Activated CD8-positive, alpha-beta memory T cell treated with anti-CD3 and anti-CD28 coated beads for 4 hours (primary cell): ENCODE measurements at places on chromosomes 7 and 10.

- no peak for DNase-seq
These were observed 75.8 kb downstream of the PODXL start for GRCh38 chr7:131480384-131481315.

DNA sequence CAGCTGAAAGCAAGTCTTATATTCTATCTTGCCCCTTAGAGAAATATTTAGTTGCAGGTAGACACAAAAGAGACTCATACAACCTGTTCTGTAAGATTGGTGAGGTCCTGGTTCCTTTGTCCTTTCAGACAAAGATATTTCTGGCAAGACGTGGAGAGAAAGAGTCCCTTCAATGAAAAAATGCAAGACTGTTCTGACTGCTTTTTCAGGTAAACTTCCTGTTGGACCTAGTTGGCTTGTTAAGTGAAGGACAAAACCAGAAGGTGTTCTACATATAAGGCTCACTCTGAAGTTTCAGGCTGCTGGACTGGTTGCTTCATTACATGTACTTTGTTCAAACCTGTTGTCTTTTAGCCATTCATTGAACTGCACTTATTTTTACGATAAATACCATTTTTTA, 119.0 kb upstream of the PTPRZ1 start:
- no peak for DNase-seq

- DNase-seq = no peak
These were observed 36.7 kb downstream of the LSM5 start for GRCh38 chr7:32453341-32454011.

- no peak for DNase-seq
These were observed 723.6 kb downstream of the INHBA start for GRCh38 chr7:40979296-40979695.

- DNase-seq = no peak
These were observed 420.4 kb downstream of the DNAJB6 start for GRCh38 chr7:157757211-157757610.

DNA sequence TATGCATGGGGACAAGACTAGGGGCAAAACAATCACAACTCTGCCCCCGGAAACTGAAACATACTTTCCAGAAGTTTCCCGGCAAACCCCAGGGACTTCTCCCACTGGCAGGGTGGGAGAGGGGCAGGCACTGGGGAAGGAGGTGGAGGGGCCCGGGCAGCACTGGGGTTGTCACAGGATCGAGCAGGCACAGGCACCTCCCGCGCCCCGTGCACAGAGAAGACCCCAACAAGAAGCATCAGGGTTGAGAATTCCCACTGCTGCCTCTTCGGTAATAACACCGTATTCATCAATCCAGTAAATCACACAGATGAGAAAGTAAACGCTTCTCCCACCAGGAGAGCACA, 490.5 kb downstream of the PTPRN2 start:
- DNase-seq = no peak

DNA sequence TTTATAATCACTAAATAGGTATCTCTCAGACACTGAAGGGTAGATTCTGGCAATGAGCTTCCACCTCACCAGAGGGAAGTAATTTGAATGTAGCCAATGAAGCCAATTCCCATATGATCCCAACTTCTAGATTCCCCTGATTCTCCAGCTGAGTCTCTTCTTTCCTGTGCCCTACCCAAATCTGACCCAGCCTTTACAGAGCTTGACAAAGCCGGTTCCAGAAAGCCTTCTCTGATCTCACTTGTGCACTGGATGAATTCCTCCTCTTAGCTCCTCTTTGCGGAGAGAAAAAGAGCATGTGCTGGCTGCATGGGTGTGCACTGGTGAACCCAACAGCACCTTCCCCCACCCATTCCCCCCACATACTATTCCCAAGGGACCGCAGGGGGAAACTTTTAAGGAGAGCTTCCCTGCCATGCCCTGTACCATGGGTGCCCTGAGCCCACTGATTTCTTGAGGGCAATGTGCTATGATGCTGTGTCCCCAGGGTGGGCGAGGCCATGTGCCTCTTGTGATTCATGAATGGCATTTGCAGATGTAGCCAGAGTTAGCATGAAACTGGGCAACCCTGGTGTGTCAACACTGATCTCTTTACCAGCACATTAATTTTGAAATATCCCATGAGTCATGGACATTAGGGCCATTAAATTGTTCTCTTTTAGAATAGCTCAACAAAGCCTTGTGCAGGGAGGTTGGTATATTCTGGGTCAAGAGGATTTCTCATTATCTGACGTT, 50.4 kb upstream of the PLEKHA1 start:
- DNase-seq = no peak

GRCh38 chr10:102670871-102671434, 26.7 kb downstream of the TRIM8 start:
- no peak for DNase-seq

DNA sequence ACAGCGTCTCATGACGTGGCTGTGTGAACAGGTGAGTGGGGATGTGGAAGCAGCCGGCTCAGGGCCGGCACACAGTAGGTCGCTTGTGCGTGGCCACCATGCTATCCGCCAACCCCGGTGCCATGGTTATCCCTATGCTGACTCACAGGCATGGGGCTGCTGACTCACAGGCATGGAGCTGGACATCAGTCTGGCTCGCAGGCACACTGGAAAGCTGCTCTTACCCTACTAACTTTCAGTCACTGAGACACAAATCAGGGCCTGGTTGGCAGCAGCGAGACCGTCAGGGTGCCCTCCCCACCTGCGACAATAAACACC, 341.9 kb downstream of the PTPRN2 start:
- DNase-seq = no peak

- DNase-seq = no peak
These were observed 150.1 kb downstream of the PLPP4 start for GRCh38 chr10:120607016-120607709.

DNA sequence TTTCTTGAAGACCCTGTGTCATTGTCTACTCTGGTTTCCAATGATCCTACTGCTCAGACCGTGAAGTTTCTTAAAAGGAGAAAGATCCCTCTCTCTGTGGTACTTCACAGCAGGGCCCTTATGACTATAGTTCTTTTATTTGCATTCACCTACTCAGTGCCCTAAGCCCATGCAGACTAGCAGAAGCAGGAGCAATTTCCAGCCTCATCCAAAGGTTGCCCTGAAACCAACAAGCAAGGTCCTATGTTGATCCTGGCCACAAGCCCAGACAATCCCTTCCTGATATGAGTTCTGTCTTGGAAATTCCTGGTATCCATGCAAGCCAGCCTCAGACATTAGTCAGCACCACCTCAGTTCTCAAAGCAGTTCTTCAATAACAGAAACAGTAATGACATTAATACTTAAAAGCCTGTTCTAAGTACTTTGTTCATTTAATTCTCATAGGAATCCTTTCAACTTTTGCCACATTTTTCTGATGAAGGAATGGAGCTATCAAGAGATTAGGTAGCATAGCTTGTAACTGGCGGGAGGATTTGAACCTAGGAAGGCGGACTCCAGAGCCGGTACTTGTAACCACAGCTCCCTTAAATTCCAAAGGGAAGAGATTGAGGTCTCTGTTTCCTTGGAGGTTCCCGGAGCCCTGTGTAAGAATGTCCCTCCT, 58.1 kb upstream of the ST8SIA6 start:
- DNase-seq = no peak

- no peak for DNase-seq
These were observed 57.5 kb downstream of the MDFIC start for GRCh38 chr7:114979388-114979787.

- no peak for DNase-seq
These were observed at the start of gene ASIC3 for GRCh38 chr7:151047976-151048815. TSS of gene ASIC3 (plus strand) at chr7:151048531. CDS start at chr7:151048886, 355 bp downstream.

- no peak for DNase-seq
These were observed 5.5 kb downstream of the ACTA2 start for GRCh38 chr10:88946965-88947590.

DNA sequence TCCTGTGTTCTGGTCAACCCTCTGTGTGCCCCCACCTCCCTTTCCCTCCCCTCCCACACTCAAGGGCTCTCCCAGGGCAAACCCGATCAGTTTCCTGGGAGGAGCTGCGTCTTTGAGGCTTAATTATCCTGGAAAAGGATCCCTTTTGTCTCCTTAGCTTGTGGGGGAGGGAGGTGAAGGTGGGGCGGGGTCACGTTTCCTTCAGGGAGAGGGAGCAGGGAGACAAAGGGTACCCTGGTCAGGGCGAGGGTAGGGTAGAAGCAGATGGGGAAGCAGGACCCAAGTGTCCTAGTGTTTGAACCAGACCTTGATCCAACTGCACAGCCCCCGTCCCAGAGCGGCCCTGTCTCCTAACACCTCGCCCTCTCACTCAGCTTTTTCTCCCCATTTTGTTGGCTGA, 90.1 kb downstream of the HIF1AN start:
- no peak for DNase-seq

DNA sequence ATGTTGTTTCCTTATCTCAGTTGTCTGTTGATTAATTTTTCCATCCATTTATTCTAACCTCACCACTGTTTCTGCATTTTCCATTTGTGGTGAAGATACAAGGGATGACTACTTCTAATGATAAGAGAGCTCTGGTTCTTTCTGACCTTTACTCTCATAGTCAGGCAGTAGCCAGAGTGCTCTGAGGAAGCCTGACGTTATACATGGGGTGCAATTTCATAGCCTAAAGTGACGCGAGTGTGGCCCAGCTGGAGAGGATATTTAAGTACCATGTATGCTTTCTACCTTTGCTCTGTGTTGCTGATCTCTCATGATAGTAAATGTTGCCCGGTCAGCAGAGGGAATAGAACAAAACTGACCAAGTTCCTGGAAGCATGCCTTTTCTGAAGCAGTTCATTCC, 33.9 kb upstream of the CYCS start:
- no peak for DNase-seq

GRCh38 chr7:71733107-71733870, 601.3 kb downstream of the GALNT17 start:
- no peak for DNase-seq

GRCh38 chr10:46534828-46535524, 21.5 kb downstream of the GPRIN2 start:
- no peak for DNase-seq

GRCh38 chr10:98950106-98950505, 285.5 kb downstream of the HPSE2 start:
- no peak for DNase-seq

- no peak for DNase-seq
These were observed 156.7 kb downstream of the PRKG1 start for GRCh38 chr10:51230887-51231585.

- no peak for DNase-seq
These were observed 13.1 kb downstream of the PHTF2 start for GRCh38 chr7:77811516-77812289.

DNA sequence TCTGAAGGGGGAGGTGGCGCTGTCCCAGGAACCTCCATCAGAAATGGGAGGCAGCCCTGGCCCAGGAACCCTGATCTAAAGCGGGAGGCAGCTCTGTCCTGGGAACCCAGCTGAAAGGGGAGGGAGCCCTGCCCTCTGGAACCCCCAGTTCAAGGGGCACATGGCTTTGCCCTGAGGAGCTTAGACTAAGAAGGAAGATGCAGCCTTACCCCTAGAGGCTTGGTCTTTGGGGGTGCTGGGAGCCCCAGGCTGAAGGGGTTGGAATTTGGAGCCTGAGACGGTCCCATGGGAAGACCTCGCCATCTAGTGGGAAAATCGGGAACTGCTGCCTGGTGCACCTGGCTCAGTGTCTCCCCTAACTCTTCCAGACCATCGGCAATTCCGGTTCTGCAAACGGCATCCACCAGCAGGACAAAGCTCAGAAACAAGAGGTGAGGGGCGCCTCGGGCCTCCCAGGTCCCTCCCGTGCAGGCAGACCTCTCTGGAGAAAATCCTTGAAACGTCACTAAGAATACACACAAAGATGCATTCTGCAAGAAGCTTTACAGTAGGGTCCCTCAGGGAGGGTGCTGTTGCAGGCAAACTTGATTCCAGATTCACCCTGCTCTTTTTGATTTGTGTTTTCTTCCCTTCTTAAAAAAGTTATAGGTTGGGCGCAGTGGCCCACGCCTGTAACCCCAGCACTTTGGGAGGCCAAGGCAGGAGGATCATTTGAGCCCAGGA, 52.4 kb upstream of the GTF2IRD1 start:
- peak; percentile 47 for DNase-seq

DNA sequence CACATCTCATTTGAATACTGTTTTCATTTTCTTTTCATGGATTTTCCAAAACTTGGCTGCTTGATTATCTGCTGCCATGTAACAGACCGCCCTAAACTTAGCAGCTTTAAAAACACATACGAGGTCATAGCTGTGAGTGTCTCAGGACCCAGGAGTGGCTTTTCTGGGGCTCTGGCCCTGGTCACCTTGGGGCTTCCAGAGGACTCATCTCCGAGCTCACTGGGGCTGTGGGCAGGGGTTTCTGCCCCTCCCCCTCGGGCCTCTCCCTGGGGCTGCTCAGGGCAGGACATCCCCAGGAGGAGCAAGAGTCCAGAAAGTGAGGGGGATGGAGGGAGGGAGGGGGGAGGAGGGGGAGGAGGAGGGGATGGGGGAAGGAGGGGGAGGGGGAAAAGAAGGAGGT, 77.0 kb downstream of the NKX6-2 start:
- DNase-seq = no peak

DNA sequence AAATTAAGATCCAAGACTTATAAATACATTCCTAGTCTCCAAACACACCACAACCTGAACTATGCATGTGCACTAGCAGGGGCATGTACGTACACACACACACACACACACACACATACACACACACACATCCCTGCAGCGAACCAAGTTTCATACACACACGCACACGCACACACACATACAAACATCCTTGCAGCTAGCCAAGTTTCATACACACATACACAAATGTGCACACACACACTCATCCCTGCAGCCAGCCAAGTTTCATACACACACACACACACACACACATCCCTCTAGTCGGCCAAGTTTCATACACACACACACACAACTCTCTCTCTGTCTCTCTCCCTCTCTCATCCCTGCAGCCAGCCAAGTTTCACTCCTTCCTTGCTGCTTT, 82.7 kb upstream of the WIPF3 start:
- DNase-seq = no peak

DNA sequence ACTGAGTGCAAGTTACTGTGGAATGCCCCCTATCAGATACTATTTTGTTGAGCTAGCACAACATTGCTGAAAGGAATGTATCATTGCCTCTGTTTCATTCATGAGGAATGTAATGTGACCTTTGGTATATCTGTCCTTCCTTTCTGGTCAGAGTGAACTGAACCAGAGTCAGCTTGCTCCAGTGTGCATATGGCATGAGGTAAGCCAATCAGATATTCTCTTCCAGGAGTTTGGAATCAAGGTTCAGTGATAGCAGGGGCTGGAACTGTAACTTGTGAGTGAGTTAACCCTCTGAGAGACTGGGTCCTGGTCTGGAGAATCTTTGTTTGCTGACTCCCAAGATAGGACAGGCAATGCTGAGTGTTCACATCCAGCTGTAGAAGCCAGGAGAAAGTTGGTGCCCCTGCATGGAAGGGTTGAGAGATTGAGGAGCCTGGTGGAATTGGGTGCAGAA, 45.3 kb upstream of the OSBPL3 start:
- DNase-seq = no peak

GRCh38 chr10:124798781-124799180, 2.8 kb upstream of the ABRAXAS2 start:
- no peak for DNase-seq

DNA sequence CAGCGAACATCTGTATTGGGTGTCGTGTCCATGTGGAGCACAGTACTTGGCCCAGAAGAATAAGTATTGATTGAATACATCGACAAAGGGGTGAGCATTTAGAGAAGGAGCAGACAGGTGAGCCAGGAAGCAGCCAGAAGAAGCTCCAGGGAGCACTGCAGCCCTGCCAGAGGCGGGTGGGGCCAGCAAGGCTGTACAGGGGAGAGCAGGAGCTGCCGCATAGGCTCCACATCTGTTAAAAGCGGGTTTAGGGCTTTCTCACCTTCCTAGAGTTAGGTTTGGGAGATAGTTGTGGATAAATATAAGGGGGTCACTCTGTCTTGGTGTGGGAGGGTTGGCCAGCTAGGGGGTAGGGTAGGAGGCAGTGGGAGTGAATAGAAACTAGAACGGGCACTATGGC, 1.3 kb upstream of the CPA1 start:
- no peak for DNase-seq
